ENCODE measurements at places on chromosomes 7 and 10. TPM values are rescaled to one million over a fixed set of nuclear protein-coding genes. Genes with fewer than 3 reads are reported as not detected.

- no peak for DNase-seq
These were observed 46.0 kb downstream of the CDC123 start for GRCh38 chr10:12241810-12242529.

GRCh38 chr7:96921231-96921630, 84.1 kb upstream of the DLX6 start:
- no peak for DNase-seq

GRCh38 chr10:121352231-121352855, 245.9 kb downstream of the FGFR2 start:
- no peak for DNase-seq

DNA sequence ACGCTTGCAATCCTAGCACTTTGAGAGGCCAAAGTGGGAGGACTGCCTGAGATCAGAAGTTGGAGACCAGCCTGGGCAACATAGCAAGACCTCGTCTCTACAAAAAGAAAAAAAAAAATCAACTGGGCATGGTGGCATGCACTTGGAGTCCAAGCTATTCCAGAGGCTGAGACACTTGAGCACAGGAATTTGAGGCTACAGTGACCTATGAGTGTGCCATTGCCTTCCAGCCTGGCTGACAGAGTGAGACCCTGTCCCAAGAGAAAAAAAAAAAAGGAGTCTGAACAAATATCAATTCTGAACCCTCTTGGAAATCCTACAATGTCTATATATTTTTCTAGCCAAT, 126.8 kb upstream of the NRP1 start:
- DNase-seq = no peak

GRCh38 chr10:48551861-48552591, 52.8 kb downstream of the ARHGAP22 start:
- DNase-seq = peak; percentile 55

PIK3CG gene
- total RNA-seq = 3.2 TPM

NUTM2D gene
- total RNA-seq = 0.59 TPM

SERPINE1 gene
- total RNA-seq = 238 TPM

Data from RPMI7951 (cell line).